GM19239 (cell line): ENCODE measurements at places on chromosomes 5 and 9.

GRCh38 chr9:36813154-36813553 lies 220.9 kb downstream of the PAX5 start:
- no peak for DNase-seq

GRCh38 chr5:65674749-65675148 lies 47.2 kb downstream of the SGTB start:
- DNase-seq, result no peak

GRCh38 chr5:56534102-56534829 lies 281.1 kb upstream of the MAP3K1 start:
- DNase-seq, result no peak

- no peak for DNase-seq
These were observed 39.2 kb upstream of the NEK6 start for GRCh38 chr9:124218438-124218982.

- no peak for DNase-seq
These were observed 178.5 kb downstream of the C9orf152 start for GRCh38 chr9:110029429-110029955.

GRCh38 chr9:27801545-27801944 lies 228.3 kb upstream of the C9orf72 start:
- no peak for DNase-seq

- DNase-seq, result no peak
These were observed 18.8 kb downstream of the HBEGF start for GRCh38 chr5:140327589-140327988.

DNA sequence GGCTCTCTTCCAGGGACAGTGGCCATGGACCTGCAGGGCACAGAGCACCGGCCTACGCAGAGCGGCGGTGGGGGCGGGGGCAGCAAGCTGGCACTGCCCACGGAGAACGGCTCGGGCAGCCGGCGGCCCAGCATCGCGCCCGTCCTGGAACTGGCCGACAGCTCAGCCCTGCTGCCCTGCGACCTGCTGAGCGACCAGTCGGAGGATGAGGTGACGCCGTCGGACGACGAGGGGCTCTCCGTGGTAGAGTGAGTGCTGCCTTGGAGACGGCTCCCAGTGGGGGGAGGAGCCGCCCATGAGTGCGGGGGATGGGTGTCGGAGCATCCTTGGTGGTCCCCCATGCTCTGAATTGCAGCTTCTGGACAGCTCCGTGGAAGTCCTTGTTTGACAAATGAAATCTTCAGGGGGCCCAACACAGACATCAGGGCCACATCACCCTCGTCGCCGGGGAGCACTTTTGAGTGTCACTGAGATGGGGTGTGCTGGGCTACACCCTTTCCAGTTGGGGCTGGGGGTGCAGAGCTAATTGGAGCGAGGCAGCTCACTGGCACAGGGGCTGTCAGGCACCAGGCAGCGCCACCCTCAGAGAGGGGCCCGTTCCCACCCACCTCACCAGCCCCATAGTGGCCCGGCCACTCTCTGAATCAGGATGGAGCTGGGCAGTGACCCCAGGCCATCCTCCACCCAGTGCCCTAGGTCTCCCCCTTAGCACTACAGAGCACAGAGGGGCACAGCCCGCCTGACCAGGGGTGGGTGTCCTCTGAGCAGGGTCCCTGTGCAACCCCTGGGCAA lies 70.9 kb downstream of the KCNT1 start:
- DNase-seq, result no peak

- DNase-seq, result no peak
These were observed 1.1 kb upstream of the DOCK2 start for GRCh38 chr5:169635936-169636335.

DNA sequence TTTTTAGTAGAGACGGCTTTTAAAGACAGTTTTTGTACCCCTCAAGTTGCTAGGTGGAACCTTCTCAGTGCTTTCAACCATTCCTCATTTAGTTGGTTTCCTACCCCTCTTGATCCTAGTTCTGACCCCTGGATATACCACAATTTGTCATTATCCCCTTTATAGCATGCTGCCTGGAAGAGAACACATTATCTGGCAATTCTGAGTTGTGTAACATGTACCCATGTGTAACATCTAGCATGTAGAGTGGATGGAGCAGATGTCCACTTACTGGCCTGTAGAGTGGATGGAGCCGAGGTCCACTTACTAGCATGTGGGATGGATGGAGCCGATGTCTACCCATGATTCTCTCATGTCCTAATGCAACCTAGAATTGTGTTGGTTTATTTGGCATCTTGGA lies 7.5 kb downstream of the SLC36A1 start:
- no peak for DNase-seq

GRCh38 chr5:36719282-36719681 lies 112.9 kb downstream of the SLC1A3 start:
- DNase-seq, result no peak

- peak; percentile 74 for DNase-seq
These were observed at the start of gene MVB12B for GRCh38 chr9:126326228-126327005. TSS of gene MVB12B (plus strand) at chr9:126326829. CDS start at chr9:126326930, 101 bp downstream.

DNA sequence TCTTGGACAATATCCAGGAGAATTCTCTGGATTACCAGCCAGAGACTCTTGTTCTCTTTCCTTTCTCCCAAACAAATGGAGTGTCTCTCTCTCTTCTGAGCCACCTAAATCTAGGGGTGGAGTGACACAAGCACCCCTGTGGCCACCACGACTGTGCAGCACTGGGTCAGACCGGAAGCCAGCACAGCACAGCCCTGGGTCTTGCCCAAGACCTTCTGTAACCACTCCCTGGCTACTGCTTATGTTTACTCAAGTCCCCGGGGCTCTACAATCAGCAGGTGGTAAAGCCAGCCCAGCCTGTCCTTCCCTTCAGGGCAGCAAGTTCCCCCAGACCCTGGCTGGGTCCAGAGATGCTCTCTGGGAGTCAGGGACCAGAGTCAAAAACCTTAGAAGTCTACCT lies 110.0 kb upstream of the TUT7 start:
- no peak for DNase-seq

- no peak for DNase-seq
These were observed 432.5 kb downstream of the LRRC70 start for GRCh38 chr5:63011158-63011557.

- no peak for DNase-seq
These were observed 359.4 kb downstream of the ENC1 start for GRCh38 chr5:74281166-74281565.

DNA sequence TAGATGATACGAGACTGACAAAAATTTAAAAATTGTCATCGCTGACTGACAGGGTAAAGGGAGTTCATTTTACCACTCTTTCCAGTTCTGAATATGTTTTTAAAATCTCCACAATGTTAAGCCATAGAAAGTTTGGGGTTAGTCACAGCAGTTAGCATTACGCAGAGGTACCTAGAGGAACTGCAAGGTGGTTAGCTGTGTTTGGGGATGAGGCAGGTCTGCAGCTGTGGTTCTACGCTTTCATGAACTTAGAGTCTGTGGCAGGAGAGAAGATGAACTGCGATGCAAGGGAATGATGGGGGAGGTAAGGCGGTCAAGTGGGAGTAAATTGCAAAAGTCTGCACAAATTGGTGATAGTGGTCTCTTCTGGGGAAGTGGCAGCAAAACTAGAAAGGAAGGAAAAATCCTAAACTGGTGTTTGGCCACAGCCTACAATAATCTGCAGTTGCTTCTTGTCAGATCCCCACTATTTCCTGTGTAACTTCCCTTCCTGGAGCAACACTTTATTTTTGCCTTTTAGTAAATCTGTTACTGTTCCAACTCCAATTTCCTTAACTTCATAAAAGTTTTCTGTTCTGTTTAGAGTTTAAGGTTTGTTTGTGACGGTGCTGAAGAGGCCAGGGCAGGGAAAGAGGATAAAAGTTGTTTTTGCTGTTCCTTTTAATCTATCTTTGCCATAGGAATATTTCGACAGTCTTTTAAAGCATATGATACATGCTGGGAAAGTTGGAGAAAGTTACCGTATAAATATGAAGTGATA lies 38.6 kb upstream of the SNX2 start:
- no peak for DNase-seq

- DNase-seq, result no peak
These were observed 20.2 kb downstream of the OTULIN start for GRCh38 chr5:14684757-14685156.

GRCh38 chr5:5481206-5481605 lies 58.7 kb downstream of the ICE1 start:
- no peak for DNase-seq

- DNase-seq, result no peak
These were observed 48.2 kb downstream of the GABBR2 start for GRCh38 chr9:98660541-98660940.

- peak; percentile 18 for DNase-seq
These were observed 37.4 kb downstream of the PIK3R1 start for GRCh38 chr5:68252673-68253623.

DNA sequence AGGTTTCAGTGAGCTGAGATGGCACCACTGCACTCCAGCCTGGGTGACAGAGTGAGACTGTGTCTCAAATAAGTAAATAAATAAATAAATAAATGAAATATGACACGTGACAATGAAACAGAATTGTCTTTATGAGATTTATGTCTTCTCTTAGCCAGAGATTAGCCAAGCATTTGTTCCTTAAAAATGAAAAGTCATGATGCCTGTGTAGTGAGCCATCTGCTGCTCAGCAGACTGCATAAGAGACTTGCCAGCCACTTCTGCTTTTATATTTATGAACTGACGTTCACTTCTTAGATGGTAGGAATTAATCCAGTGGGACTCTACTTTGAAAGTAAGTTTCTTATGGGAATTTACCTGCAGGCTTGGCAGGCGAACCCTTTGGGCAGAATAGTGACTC lies 227.4 kb downstream of the NR3C1 start:
- no peak for DNase-seq

DNA sequence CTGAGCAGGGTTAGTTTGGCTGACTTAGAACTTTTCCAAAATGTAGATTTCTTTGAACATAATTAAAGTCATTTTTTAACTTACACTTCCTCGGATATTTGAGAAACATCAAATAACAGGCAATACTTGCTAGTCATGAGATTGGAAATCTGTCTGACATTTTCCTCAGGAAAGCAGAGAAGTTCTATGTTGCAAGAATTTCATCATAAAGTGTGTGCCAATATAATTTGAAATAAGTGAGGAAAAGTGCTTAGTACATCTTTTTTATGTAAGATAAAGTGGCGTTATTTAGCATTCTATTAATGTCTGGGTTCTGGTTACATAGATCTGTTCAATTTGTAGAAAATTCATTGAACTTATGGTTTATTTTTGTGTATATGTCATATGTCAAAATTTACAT lies 48.7 kb upstream of the C5orf47 start:
- no peak for DNase-seq

GRCh38 chr9:126955811-126956210 lies 41.2 kb downstream of the RALGPS1 start:
- DNase-seq, result no peak

DNA sequence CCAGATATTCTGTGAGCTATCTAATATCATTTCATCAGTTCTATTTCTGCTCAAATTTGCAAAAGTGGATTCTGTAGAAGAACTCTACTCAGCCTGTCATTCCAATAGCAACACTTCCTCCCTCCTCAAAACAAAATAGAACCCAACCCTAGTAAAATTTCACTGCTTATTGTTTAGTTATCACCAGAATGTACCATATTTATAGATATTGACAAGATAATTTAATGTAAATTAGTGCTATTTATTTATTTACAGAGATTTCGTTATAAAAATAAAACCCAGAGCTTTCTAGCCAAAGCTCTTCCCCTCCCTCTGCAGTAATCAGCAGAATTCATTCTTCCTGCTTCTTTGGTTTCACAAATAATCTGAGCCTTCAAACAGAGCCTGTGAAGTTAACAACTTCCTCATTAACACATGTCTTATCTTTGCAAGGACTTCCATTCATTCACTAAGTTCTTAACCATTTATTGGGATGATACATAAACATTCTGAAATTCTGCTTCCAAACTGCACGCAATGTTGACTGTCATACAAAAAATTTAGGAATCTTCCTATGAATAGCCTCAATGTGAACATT lies 73.7 kb upstream of the PJA2 start:
- no peak for DNase-seq

GRCh38 chr5:2184563-2185540 lies 302.1 kb upstream of the IRX4 start:
- no peak for DNase-seq

DNA sequence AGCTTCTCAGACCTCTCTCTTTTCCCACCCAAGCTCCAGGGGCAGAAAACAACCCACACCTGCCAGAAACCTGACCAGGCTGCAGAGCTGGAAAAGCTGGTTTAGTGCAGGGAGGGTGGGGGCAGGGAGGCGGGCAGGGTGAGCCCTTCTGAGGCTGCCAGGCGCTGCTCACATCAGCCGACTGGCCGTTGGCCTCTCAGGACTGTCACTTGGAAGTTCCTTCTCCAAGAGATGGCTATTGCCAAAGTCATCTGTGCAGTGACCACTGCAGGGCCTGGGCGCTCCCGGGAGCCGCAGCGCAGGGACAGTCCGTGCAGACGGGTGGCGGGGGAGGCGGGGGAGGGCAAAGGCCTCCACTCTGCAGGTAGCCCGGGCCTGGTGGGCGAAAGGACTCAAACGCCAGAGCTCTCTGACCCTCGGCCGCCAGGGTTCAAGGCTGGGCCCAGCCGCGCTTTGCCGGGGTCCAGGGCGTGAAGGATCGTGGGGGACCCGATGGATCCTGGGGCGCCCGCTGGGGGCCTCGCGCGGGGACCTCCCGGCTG lies 205.0 kb upstream of the IER5L start:
- no peak for DNase-seq

DNA sequence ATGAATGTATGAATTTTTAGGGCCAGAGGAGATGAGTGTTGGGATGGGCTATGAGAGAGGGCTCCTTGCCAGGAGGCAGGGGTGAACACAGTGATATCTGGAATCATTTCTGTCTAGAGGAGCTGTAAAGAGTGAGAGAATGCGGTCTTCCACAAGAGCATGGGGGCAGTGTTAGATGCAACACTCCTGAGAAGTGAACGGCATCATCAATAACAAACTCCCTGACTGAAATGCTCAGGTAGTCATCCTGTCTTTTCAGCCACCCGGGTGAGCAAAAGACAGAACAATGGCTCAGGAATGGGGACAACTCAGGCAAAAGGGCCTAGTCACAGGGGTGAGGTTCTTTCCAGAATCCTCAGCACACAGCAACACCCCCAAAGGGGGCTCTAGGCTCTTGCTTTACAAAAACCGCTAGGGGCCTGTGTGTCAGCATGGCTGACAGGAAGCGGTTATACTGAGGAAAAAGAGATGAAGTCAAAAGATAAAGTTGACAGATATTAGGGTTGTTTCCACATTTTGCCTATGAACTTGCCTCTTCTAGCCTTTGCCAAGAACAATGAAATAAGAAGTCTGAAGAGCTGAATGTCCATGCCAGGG lies 104.6 kb upstream of the LRRTM2 start:
- no peak for DNase-seq
